Esophagus muscularis mucosa (tissue), 4 donors: ENCODE measurements at places on chromosomes 13 and 19. TPM values are rescaled to one million over a fixed set of nuclear protein-coding genes. Genes with fewer than 3 reads are reported as not detected.

DNA sequence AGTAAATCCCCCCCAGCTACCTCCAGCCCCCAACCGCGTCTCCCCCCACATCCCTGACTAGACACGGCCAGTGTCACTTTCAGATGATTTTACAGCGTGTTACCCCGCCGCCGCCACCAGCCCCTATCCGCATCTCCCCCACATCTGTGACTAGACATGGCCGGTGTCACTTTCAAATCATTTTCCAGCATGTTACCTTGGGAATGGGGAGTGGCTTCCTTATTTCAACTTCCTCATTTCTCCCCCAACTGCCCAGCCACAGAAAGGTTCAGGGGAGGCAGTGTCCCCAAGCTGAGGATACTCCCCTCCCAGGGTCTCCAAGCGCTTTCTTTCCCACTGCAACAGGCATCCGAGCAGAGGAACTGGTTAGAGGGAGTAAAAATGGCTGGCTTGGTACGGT, 18.4 kb downstream of the ADGRL1 start:
- no peak for DNase-seq

- no peak for DNase-seq
These were observed 47.9 kb upstream of the CEACAM21 start for GRCh38 chr19:41528106-41528505.

DNA sequence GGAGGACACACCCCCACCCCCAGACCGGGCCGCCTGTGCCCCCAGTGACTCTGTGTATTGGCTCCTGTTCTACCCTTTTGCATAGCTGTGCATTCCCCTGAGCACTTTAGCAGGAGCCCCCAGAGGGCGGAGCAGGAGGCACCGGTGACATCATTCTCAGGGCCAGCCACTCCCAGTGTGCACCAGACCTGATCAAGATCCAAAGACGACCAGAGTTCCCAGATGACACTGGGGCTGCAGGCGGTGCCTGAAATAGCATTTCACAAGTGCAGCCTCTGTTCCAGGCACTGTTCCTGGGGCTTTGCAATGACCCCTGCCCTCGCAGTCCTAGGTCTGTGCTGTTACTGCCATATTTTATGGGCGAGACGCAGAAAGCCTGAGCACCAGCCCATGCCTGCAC, 14.5 kb upstream of the PTPRS start:
- DNase-seq = no peak

MRPL4 gene
- 57.2 TPM for total RNA-seq

- no peak for DNase-seq
These were observed 4.8 kb upstream of the IGFL1 start for GRCh38 chr19:46224773-46225172.

GNG7 gene
- 13.3 TPM for total RNA-seq

IGFLR1 gene
- total RNA-seq = 1.7 TPM

DNA sequence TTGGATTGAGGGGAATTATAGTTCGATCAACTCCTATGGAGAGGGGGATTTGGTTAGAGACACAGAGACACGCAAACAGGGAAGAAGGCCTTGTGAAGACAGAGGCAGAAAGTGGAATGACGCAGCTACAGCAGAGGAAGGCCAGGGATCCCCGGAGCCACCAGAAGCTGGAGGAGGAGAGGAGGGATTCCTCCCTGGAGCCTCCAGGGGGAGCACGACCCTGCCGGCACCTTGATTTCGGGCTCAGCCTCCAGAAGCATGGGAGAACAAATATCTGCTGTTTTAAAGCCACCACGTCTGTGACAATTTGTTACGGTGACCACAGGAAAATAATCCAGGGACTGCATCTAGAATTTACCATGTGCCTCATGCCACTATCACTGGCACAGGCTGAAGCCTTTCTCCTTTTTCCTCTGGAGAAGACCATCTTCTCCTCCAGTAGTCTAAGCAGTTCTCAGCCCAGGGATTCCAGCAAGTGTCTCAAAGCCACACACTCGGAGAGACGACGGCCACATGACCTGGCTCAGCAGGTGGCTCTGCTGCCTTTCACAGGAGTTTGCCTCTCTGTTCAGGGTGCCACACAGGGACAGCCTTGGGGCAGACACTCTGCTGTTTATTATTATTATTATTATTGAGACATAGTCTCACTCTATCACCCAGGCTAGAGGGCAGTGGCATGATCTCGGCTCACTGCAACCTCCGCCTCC, 39.9 kb upstream of the CCNE1 start:
- DNase-seq = no peak

- no peak for DNase-seq
These were observed 6.7 kb upstream of the SERPINE3 start for GRCh38 chr13:51332566-51333361.

GRCh38 chr19:46133101-46133627, 8.7 kb upstream of the IGFL3 start:
- peak; percentile 90 for DNase-seq

DCT gene
- total RNA-seq = under 0.01 TPM

SYCN gene
- total RNA-seq = not detected

DNA sequence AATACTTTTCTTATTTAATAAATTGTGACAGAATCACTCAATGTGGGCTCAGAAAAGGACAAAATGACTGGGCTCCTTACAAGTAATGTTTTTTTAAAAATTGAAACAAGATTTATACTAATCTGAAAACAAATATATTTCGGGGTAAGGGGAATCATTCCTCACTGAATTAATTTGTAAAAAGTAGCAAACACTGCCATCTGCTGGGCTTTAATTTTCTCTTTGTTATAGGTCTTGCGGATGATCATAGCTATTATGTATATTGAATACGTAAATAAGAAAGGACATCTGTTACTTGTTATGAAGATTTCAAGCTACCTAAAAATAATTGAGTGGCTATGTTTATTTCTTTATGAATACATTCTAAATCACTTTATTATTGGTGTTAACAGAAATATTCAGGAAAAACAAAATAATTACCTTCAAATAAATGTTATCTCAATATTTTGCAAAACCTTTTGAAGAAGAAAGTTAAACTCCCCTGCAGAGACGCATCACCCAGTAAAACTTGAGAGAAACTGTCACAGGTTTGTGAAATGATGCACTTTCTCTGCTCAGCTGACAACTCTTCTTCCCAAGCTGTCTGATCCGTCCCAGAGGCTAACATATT, 17.8 kb upstream of the ENOX1 start:
- no peak for DNase-seq

ZNF723 gene
- total RNA-seq = not detected

- no peak for DNase-seq
These were observed 15.4 kb upstream of the NOP53 start for GRCh38 chr19:47729799-47730520.

- DNase-seq = peak; percentile 92
These were observed 2.0 kb upstream of the KLF12 start for GRCh38 chr13:74136084-74136658.

KLK4 gene
- total RNA-seq = not detected

GRCh38 chr19:7648265-7649014, 11.5 kb downstream of the STXBP2 start:
- DNase-seq = no peak

DNA sequence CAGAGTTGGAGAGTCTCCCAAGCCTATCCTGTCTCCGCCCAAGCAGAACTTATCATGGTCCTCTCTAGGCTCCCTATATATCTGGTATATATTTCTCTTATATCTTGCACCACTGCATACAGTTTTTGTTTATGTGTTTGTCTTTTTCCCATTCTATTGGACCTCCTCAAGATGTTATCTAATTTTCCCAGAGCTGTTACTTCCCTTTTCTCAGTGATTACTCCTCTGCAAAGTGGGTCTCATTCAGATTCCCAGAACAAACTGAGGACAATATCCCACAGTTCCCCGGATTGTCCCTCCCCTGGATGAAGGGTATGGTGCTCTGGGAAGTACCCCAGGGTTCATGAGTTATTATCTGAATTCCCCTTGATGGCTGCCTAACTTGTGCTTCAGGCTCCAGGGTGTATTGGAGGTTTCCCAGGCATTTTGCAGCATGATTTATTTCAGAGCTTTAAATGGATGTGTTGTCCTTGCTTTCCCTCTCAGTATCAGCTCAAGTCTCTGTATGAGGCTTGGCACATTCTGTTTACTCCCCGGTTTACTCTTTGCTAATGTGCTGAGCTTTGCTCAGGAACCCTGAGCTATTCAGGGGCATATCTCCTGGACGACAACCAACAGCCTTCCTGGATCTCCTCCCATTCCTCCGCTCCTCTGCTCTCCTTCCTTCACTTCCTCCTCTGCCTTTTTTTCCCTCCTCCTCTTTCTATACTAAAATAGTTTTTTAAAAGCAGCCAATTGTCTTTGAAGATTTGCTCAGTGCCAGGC, 329.3 kb downstream of the SPRY2 start:
- no peak for DNase-seq

- no peak for DNase-seq
These were observed 1.1 kb upstream of the FXYD3 start for GRCh38 chr19:35114353-35115176.

SERPINE3 gene
- not detected for total RNA-seq

CRX gene
- not detected for total RNA-seq

TJP3 gene
- 0.06 TPM for total RNA-seq

DNA sequence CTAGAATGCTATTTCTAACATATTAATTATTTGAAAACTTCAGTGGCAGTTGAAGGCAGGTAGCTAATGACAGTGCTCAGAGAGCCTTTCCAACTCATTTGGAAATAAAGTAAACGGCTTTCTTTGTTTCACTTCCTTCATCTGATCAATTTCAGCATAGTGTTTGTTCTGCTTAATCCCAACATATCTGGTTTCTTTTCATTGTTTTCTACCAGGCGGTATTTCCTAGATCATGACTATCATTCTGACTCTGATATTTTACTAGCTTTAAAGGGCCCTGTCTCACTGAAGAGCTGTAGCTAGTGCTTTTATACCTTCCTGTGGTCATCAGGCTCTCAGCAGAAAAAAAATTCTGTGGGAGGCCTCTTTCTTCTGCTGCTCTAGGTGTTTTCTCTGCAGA, 178.6 kb downstream of the RBM26 start:
- no peak for DNase-seq

DNA sequence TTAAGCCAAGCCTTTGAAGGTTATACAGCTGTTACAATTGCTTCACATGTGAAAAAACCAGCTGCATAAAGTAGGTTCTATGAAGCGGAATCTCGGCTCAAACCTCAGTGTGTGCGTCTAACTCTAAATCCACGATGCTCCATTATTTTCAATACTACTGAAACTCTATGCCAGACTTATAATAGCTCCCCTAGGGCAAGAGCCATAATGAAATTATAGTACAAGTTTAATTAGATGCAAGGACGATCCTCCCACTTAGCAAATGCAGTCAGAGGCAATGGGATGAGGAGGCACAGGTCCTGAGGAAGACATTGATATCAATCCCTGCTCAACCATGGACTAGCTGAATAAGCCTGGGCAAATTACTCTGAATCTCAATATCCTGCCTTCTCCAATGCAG, 31.1 kb downstream of the SLC7A1 start:
- no peak for DNase-seq

- no peak for DNase-seq
These were observed 61.0 kb downstream of the SHISA2 start for GRCh38 chr13:25990801-25991200.

KIR3DL1 gene
- not detected for total RNA-seq

GRCh38 chr19:33514885-33515551, 6.6 kb downstream of the PEPD start:
- no peak for DNase-seq

PSG7 gene
- not detected for total RNA-seq

GRCh38 chr13:49697468-49697867, 6.2 kb upstream of the EBPL start:
- no peak for DNase-seq

DNA sequence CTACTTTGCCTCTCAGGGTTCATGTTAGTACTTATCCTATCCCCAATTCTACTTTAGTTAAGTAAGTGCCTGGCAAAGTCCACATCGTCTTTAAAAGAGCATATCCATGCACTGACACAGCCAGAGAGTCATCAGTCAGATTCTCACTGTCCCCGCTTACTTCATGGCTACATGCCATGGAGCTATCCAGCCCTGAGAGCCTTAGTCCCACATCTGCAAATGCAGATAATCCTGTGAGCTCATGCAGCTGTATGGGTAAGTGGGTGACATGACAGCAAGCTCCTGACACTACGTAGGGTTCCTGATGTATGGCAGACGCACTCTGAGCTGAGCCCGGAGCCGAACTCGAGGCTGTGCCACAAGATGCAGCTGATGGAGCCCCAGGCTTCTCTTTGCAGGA, 661.5 kb downstream of the LIG4 start:
- no peak for DNase-seq

DNA sequence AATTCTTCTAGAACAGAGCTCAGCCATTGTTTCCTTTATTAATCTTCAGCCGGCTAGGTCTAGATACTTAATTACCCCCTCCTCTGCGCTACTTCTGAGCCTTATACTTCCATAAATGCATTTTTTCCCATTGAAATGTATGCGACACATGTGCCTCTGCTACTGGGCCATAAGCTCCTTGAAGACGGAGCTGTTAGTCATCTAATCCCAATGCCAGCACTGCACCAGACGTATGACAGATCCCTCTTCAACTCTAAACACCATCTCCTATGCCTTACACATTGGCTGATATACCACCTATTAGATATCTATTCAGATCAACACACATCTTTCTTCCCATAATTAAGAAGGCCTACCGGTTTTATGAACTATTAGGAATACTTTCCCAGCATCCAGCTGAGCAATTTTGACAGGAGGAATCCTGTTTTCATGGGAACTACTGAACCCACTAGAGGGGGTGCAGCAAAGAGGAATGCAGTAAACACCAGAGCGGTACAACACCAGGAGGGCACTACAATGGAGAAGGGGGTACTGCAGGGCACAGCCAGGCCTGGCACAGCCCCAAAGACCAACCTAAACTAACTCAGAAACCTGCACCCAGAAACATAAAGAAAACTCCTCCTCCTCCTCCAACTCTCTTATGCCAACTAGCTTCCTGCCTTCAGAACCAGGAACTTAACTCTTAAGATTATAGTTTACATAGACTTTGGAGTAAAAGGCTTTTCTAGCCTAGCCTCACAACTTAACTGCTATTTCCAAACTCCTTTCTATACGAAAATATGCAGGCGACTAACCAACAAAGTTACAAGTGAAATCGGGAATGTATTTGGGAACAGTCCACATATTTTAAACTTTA, 18.7 kb downstream of the STK24 start:
- DNase-seq = no peak

DNA sequence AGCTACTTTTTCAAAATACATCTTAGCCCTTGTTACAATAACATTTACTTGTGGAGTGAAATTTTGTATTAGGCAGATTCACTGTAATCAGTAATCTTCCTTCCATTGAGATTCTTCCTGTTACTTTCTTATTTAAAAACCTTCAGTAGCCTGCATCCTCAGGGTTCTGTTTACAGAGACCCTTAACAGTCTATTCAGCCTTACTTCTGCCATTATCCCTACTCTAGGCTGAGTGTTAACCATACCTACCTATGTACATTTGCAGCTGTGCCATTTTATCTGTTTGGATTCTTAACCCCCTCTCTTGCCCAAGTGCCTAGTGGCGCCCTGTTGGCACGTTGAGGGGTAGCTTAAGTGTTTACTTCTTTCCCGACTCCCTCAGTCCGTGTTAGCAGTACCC, 71.9 kb downstream of the LRCH1 start:
- DNase-seq = no peak

- no peak for DNase-seq
These were observed 334.6 kb downstream of the MYO16 start for GRCh38 chr13:108963846-108964600.

JAK3 gene
- 3.2 TPM for total RNA-seq

DNA sequence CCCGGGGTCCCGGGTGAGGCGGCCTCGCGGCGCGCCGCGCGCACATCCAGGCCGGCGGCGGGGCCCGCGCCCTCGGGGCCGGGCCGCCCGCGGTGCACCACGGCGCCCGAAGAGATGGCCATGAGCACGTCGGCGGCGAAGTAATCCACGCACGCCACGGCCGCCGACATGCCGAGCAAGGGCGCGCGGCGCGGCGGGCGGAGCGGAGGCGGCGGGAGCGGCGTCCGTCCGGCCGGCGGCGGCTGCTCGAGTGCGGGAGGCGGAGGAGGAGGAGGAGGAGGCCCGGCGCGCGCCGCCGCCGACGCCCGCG, at the start of gene KLF16:
Gene KLF16, minus strand, starts transcription at position 252 of the 310 bp plus-strand sequence. Its CDS starts 82 bp downstream, at position 170.
- no peak for DNase-seq

ENOX1 gene
- 13.2 TPM for total RNA-seq
